H1 (cell line): ENCODE measurements at places on chromosomes 5 and 9. TPM values are rescaled to one million over a fixed set of nuclear protein-coding genes. Genes with fewer than 3 reads are reported as not detected.

- no peak for DNase-seq
Observed at GRCh38 chr9:93460689-93461413, 7.5 kb upstream of the FAM120AOS start.

DNA sequence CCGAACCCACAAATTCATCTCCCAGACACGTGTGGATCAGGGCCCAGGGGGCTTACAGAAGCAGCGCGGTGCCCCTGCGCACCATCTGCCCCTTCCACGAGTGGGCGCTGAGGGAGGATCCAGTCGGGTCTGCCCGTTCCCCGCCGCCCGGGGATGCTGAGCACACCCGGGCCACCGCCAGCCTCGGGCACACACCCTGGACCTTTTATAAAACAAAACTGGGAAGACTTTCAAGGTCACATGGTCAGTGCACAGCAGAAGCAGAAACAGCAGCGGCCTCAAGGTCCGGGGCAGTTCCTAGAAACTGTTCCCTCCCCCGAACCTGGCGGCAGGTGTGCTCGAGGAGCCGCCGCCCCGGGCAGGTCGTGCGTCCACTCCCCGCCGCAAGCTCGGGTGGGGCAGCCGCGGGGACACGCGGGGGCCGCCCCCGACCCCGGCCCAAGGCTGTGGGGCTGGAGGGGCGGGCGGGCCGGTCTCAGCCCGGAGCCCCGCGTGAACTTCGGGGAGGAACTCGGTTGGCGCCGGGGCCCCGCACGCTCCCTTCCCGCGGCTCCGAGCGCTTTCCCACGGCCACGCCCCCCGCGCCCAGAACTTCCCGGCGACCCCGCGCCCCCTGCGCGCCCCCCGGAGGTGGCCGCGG is 633 bp upstream of the PPP1R26 start:
- DNase-seq, result no peak

GRCh38 chr9:137986268-137987099 is 108.9 kb downstream of the CACNA1B start:
- no peak for DNase-seq

PROB1 gene
- 3.1 and 3.3 TPM in 2 replicates for total RNA-seq

DNA sequence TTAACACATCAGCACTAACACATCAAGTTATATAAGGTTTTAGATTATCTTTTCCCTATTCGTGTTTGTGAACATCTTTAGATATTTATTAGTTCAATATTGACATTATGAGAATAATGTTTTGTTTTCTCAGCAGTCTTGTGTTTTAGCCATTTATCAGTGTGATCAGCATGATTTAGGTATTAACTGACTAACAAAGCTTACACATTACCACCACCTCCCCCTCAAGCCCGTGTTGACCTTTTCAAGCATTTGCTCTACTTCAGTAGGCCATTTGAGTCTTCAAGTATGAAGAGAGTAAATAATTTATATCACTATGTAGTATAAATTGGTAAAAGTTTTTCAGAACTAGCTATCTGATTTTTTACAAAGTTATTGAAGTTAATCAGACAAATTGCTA is 6.9 kb downstream of the PBX3 start:
- DNase-seq, result no peak

DNA sequence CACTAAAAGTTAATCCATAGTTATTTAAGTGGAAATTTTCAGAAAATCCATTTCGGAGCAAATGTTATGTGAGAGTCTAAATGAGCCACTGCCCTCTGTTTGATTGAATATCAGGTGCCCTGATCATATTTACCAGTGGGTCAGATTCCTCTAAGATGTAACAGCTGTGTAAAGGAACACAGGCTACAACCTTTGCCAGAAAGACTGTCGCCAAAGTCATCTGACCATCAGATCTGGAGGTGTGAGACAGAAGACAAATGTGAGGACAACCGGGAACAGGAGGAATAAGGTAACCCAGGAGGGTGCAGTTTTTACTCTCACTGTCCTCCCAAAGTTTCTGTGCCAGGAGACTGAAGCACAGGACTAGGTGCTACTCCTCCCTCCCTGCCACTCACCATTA is 90.8 kb downstream of the CAAP1 start:
- DNase-seq, result no peak

GRCh38 chr5:141805874-141806595 is 72.2 kb downstream of the PCDH1 start:
- DNase-seq, result no peak

DNA sequence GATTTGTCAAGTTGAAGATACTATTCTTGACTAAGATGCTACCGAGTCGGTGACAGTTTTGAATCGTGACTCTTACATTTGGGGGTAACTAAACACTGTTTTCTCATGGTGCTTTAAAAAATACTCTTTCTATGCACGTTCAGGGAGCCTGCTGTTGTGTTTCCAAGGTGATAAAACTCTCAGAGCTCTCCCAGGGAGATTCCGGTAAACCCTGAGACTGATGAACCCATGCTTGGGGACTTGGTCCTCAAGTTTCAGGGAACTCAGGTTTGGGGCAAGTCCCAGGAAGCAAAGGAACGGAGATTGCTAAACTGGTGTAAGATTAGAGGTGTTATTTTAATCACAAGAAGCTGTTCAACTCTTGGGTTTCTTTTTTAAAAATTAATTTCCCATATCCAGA is 1.4 kb downstream of the GDA start:
- DNase-seq, result no peak

DNA sequence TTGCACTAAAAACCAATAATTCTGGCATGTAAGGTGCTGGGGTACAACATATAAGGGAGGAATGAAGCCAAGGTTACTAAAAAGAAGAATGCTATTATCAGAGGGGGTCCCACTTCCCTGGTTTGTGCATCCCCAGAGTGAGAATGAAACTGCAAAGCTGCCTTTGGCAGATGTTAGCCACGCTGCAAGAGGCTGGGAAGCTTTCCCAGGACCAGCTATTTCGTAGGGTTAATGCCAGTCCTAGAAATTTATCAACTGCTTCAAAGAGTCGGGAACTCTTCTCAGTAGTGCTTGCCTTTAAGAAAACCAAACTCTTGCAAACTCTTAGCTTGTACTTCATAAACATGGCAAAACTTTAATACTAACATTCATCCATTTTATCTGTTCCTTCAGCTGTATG is 87.5 kb upstream of the NR5A1 start:
- DNase-seq, result no peak

- no peak for DNase-seq
Observed at GRCh38 chr9:123468541-123468940, 112.5 kb downstream of the CRB2 start.

DNA sequence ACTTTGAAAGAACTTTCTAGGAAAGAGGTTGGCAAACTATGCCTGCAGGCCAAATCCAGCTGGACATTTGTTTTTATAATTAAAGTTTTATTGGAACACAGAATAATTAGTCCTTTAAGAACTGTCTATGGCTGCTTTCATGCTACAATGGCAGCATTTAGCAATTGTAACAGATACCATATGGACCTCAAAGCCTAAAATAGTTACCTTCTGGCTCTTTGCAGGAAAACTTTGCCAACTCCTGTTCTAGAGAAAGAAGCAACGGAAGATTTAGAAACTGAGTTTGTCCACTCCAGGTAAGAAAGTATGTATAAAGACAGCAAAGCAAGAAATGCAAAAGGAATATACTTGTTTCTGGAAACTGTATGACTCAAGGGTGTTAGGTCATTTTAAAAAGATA is 281.7 kb upstream of the TRPM3 start:
- DNase-seq, result no peak

- DNase-seq, result no peak
Observed at GRCh38 chr5:118060833-118061232, 927.5 kb downstream of the DTWD2 start.

DNA sequence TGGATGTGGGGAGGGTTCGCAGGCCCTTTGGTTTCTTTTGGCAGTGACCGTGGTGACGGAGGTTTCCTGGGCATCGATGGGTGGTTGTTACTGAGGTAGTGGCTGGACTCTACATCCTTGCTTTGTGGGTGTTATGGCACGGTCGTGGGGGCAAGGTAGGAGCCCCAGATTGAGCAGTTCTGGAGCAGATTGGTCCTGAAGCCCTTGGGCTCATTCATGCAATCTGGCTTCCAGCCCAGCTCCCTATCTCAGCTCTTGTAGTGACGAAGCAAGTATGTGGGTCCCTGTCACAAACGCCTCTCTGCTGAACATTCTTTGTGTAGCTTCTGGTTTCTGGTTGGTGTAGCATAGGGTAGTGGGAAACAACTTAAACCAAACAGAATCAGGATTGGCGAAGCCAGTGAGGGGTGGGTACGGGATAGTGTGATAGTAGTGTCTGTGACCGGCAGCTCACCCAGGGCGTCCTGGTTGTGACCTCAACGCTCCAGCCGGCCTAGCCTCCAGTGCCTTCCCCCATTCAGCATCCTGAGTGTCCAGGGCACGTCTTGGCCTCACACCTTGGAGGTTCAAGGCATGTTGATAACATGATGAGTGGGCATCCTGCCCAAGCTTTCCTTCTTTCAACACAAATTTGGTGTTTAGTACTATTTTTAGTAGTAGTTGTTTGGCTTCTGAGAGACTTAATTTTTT is 2.9 kb downstream of the NDUFS6 start:
- DNase-seq, result no peak

- DNase-seq, result no peak
Observed at GRCh38 chr9:105647595-105648349, 14.5 kb upstream of the TAL2 start.

DNA sequence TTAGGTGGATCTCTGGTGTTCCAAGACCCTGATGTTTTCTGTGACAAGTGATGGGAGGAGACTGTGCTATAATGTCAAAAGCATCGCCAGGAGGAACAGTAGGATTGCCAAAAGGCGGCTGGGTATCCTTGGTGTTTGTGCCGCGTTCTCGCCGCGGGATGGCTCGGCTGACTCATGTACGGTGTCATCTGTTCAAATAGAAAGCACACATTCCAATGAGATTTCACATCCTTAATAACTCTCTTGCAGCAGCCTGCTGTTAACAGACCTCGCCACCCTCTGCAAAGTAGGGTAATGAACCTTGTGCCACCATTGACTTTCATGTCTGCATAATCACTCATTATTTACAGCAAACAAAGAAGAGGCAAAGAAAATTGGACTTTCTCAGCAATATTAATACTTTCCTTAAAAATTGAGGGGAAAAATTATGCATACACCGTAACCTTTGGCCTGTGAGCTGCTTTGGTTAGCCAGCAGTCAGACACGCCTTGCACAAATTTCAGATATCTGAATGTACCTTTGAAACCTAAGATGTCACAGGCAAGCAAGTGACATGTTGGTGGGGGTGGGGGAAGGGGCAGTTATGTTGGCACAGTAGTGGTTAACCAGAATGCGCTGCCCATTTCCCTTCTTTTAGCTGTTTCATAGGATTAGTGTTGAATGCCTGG is 289.4 kb downstream of the EFNA5 start:
- DNase-seq, result no peak

NR6A1 gene
- 232 and 237 TPM in 2 replicates for total RNA-seq

DNA sequence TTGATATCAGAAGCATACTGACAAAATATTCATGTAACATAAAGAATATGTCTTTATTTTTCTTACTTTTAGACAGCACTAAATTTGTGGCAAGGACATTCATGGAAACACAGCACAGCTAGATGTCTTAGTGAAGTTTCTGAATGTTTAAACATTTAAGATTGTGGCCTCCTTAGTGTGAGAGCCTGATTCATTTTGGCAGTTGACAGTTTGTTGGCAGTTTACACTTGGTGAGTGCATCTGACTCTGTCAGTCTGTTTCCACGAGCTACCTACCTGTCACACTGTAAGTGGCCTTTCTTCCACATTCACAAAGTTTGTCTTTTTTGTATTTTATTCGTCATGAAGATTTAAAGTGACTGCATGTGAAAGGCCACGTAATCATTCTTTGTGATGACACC is 436.8 kb downstream of the TUSC1 start:
- DNase-seq, result no peak

PCDHGC5 gene
- 0.78 and 1.1 TPM in 2 replicates for total RNA-seq

HSD17B3 gene
- total RNA-seq, result not detected in 2 replicates

DMRT3 gene
- total RNA-seq, result not detected in 2 replicates

PLPPR1 gene
- 1.2 and 1.4 TPM in 2 replicates for total RNA-seq

GARNL3 gene
- total RNA-seq, result 17.3 and 18.3 TPM in 2 replicates

DNA sequence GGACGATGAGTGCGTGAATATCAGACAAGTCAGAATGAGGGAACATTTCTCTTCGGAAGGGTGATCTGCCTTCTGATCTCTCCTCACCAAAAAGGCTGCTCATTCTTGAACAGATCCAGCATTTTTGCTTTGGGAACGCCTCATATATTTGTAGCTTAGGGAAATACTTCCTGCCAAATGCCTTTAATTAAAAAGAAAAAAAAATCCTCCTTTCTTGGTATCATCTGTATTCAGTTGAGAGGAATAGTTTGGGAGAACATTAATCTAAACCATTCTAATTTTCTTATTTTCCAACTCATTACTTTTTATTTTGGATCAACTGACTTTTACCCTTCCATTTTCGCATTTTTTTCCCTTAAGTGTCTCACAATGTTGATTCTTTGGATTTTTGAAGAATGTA is 163.4 kb downstream of the SNX18 start:
- DNase-seq, result no peak

IL9 gene
- not detected in 2 replicates for total RNA-seq

- no peak for DNase-seq
Observed at GRCh38 chr5:124453221-124454051, 293.0 kb downstream of the ZNF608 start.
